ENCODE measurements at places on chromosomes 3 and 15. TPM values are rescaled to one million over a fixed set of nuclear protein-coding genes. Genes with fewer than 3 reads are reported as not detected.
A peak's percentile ranks its signal among the peaks of the same experiment; 100 is the strongest.

Gene CX3CR1
- not detected for total RNA-seq

Gene GMNC
- total RNA-seq: not detected

Gene CCPG1
- 41.9 TPM for total RNA-seq

DNA sequence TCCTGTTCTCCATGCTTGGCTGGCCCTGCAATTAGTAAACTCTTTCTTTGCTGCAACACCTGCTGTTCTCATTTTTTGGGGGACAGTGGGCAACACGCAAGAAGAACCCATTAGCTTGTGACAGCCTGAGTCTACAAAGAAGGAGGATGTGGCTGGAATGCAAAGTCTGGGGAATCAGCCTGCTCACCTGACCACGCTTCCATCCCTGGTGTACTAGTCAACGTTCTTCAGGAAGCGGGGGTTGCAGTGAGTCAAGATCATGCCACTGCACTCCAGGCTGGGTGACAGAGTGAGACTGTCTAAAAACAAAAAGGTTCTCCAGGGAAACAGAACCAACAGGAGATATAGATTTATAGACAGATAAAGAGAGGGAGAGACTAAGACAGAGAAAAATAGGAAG lies 27.7 kb upstream of the KBTBD12 start:
- no peak for DNase-seq

DNA sequence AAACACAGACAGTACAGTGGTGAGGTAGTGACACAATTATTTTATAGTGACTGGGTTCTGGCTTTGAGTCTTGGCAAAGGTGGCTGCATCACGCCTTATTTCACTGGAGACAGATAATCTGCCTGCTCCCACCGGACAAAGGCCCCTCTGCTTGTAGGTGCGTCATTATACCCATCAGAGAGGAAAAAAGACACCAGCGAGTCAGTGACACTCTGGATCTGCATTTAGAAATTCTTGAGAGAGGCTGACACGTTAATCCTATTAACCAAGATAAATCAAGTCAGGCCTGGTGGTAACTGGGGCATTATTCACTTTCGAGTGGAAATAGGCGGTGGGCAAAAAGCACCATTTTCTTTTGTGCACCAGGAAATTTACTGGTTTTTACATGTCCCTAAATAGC lies 76.2 kb downstream of the NR2F2 start:
- DNase-seq: no peak

GRCh38 chr3:114794894-114795630 lies 352.0 kb downstream of the ZBTB20 start:
- no peak for DNase-seq

GRCh38 chr3:182349051-182349450 lies 444.3 kb upstream of the ATP11B start:
- no peak for DNase-seq

- DNase-seq: peak; percentile 50
Observed at GRCh38 chr3:194326192-194326967, 24.7 kb downstream of the CPN2 start.

DNA sequence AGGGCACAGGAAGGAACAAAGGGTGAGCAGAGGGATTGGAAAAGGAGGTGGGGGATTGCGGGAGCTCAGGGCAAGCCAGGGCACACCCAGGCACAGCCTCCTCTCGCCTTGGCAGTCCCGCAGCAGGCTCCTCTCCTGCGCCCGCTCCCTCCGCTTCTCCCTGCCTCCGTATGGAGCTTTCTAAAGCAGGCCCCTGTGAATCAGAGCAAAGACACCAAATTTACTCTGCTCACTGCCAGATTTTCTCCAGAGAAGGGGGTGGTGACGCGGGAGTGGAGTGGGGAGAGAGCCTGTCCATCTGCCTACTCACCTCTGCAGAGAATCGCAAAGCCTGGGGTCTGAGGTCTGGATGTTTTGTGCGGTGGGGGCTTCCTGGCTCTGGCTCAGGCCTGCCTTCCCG lies 20.0 kb downstream of the ATP2B2 start:
- DNase-seq: no peak
